NCI-H345 (cell line): ENCODE measurements at places on chromosomes 5 and 9.
A peak's percentile ranks its signal among the peaks of the same experiment; 100 is the strongest.

DNA sequence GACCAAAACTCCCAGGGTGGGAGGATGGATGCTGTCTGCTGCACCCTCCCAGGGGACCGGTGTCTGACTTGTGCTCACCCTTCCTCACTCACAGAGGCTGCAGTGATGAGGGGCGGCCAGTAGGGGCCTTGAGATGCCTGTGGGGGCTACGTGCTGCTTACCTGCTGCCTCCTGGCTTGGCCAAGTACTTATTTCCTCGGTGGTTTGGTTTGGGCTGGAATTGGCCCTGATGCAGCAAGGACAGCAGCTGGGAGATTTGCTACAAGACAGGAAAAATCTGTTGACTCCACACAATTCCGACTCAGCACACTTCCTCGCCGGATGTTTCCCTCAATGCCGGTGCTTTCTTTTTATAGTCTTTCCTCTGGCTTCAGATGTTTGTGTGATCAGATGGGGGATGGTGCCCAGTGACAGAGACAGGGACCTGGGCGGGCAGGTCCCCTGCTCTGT is 6.6 kb downstream of the PCDH12 start:
- no peak for DNase-seq

DNA sequence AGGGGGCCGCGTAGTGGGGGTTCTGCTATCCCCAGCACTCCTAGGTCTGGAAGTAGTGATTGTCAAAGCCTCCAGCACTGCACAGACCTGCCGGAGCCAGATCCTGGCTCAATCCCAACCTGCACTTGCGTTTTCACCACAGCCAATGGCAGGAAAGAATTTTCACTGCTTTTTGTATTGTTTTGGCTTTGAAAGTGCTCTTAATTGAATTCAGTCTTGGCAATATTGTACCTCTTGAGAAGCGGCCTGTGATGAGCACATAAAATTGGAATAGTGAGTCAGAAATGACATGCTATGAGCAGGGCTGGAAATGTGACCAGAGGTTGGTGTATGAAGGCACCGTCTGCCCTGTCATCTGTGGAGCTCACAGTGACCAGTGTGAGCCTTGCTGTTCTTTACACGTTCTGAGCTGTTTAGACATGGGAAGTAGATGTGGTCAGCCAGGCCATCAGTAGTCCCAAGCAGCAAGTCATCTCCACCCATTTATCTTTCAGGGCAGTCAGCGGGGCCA is 41.5 kb downstream of the SECISBP2 start:
- DNase-seq = no peak

DNA sequence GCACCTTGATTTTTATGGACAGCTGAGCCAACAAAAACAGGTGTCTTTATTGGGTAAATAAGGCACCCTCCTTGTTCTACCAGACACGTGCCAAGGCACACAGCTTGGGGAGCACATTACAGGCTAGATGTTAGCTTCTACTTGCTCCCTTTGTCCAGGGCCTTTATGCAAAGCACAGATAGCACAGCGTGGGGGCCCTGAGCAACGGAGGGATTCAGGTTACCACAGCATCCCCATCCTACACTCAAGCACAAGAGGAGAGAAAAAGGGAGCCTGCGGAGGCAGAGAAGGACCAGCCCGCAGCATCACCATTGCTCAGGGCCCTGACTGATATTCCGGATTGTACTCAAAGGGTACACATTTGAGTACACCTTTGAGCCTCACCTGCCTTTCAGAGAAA is 181.7 kb upstream of the KIF2A start:
- peak; percentile 91 for DNase-seq

GRCh38 chr9:13688990-13689600 is 409.6 kb upstream of the MPDZ start:
- DNase-seq = no peak

DNA sequence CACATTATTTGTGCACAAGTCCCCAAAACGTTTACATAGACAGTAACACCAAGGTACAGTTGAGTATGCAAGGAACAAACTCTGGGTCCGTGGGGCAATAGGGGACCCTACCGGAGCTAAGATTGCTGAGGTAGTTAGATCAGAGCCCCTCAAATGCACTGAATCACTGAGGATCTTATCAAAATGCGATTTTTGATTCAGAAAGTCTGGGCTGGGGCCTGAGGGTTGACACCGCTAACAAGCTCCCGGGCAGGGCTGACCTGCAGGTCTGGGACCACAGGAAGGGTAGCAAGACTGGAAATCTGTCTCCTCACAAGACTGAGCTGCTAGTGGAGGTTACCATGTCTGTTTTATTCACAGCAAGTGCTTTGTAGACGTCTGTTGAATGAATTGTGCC is 1.8 kb upstream of the IL3 start:
- DNase-seq = no peak

GRCh38 chr9:126894052-126894603 is 20.5 kb upstream of the RALGPS1 start:
- no peak for DNase-seq

DNA sequence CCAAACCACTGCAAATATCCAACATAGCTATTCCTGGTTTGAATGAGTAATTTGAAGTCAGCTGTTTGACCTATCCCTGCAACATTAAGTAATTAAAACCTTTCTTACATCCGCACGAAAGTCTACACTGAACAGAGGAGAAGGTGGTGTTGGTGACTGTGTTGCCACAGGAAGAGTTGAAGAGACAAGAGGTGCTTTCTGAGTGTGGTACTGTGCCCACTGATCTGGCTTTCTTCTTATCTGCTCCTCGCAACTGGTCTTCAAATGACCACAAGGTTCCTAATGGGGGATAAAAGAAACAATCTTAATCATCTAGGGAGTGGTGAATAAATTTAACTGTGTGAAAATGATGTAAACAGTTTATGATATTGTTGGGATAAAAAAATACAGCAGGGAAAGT is 29.4 kb upstream of the PDCL start:
- DNase-seq = no peak

- no peak for DNase-seq
These were observed 14.3 kb downstream of the CD180 start for GRCh38 chr5:67182301-67182790.

DNA sequence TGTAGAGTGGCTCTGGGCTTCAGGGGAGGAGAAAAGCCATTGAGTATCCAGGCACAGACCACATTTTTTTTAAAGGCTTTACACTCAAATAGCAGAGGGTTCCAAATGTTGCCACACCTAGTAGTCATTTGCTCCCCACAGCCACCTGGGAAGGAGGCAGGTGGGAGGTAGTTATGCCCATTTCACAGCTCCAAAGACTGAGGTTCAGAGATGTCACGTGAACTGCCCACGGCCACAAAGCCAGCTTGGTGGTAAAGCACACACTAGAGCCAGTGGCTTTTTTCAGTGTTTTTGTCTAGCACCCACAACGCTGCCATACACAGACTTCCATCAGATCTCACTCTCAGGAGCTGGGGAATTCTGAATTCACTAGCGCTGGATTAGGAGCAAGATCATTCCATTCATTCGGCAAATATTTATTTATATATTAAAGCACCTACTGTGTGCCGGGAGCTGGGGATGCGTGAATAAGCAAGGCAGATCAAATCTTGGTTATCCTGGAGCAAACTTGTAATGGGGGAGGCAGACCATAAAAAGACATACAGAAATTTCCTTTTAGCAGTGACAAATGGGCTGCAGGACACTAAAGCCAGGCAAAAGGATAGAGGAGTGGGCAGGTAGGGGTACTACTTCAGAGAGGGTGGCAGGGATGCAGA is 7.4 kb downstream of the WHRN start:
- DNase-seq = no peak

DNA sequence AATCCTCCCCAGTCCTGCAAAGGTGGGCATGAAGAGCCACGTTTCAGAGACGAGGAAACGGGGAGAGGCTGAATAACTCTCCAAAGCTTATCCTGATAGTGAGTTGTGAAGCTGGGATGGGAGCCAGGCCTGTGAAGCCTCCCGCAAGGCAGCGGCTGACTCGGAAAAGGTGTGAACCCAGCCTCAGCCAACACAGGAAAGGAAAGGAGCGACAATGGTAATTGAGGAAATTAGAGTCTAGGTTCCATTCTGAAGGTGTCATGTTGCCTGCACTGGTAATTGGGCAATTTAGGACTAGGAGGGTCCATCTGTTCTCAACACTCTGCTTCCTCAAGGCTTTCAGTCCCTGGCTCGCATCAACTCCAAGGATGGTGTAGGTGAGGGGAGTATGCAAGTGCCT is 83.4 kb downstream of the LIFR start:
- no peak for DNase-seq

- no peak for DNase-seq
These were observed 21.2 kb upstream of the PANK3 start for GRCh38 chr5:168600409-168600808.

DNA sequence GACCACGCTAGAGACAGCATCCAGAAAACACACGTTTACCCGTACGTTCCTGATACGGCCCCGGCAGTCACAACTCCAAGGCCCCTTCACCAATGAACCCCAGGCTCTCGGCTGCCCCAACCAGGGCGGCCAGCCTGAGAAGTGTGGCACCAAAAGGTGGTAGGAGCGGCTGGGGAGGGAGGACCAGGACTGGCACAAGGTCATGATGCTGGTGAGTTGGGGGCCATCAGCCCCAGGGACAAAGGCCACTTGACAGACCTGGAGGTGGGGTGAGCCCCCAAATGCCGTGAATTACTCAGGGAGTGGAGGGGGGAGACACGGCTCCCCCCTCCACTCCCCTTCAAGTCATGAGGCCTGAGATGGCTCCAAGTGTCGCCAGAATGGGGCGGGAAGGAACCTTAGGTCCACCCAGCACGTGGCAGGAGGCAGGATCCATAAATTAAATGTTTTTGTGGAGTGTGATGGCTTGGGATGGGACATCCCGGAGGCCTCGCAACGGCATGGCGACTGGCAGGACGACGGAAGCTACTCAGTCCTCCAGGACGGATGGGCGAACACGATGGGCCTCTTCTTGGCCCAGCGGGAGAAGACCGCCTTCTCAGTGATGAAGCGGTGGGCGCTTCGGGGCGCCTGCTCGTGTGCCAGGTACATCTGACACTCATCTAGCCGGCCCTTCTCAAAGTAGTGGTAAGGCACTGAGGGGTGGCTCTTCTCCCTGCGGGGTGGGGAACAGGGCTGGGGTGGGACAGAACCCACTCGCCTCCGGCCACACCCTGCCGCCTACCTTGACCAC is 8.7 kb upstream of the ST6GALNAC6 start:
- no peak for DNase-seq

DNA sequence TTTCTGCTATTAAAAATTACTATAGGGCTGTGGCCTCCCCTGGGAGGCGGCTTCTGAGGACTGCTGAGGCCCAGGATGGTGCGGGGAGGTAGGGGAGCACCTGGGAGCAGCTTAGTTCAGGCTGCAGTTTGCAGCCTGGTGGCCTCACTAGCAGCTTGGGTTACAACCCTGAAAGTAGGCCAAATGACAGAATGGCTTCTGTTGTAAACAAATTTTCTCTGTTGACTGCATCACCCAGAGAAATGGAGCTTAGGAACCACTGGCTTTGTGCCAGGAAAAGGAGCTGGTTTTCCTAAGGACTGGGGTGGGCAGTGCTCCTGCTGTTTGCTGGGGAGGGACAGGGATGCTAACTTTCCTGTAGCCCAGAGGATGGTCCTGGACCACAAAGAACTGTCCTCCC is 130.3 kb downstream of the ENTREP1 start:
- DNase-seq = peak; percentile 65

GRCh38 chr9:95910023-95910707 is 34.7 kb downstream of the ERCC6L2 start:
- DNase-seq = no peak

DNA sequence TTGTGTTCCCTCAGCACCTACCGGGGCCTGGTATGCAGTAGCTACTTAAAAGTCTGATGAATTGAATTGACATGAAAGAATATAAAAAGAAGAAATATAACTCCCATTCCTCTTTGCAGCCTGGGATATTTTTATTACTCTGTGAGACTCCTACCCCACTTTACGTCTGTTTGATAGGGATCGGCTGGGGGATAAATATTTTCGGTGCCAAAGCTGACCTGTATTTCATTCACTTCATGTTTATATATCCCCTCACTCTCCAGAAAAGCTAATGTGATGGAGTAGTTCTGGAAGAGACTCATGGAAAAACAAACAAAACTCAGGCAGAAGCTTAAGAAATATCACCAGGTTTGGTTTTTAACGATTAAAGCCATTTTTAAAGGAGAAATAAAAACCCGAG is 108.2 kb upstream of the TBC1D2 start:
- DNase-seq = no peak

GRCh38 chr9:32524892-32525708 is 896 bp downstream of the RIGI start:
- peak; percentile 66 for DNase-seq

DNA sequence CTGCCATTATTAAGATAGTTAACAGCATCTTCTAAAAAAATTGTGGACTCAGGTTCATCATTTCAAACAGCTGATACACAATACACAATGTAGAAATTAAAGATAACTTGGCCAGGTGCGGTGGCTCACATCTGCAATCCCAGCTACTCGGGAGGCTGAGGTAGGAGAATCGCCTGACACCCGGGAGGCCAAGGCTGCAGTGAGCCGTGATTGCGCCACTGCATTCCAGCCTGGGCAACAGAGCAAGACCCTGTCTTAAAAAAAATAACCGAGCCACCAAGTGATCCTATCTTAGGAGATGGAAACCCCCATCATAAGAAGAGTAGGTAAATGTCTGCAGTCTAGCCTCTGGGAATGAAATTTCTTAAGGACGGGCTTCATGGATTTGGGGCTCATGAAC is 241.7 kb downstream of the PIK3R1 start:
- DNase-seq = no peak

- no peak for DNase-seq
These were observed 95.8 kb upstream of the ANKRD55 start for GRCh38 chr5:56328753-56329560.

DNA sequence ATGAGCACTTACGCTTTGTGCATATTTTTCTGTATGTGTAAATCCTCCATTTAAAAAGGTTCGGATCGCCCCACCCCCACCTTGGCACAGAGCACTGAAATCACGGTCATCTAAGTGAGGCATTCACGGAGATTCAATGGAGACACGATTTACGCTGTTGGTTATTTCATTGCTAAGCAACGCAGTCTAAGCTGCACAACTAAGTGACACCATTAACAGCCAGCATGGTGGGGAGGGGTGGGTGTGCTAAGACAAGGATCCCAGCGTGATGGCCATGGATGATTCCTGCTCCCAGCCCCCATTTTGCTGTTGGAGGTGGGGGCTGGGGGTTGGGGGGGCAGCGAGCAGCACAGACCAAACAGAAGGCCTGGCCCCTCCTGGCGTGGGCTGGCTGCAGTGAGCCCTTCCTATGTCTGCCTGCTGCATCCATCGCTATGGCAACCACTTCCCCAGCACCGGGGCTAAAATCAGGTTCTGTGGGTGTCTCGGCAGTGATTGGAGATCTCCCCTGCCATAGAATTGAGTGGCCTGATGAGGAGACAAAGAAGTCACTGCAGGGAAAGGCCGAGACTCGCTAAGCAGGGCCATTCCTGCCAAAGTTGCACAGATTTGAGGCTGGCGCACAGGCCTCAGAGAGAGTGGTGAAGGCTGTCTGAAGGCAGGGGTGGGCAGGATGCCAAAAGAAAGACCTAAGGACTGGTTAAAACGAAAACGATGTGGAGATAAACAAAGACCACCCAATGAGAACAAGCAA is 14.3 kb upstream of the MARCHF6 start:
- peak; percentile 93 for DNase-seq

DNA sequence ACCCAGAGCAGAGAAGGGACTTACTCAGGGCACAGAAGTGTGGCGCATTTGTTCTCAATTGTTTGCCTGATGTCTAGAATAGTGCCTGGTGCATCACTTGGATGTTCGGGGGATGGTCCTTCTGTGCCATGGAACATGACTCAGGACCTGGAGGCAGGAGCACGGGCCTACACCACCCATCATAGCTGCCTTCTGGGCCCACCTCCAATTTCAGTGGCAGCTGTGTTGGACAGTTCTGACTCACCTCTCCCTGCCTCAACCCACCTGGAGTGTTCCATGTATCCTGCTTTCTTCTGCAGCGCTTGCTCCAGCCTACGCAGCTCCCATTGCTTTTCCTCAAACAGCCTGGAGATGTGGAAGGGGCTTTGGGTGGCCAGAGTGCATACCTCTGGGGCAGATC is 12.5 kb upstream of the CXCL14 start:
- no peak for DNase-seq
